Karpas-422 (cell line): ENCODE measurements at places on chromosomes 2 and 18. TPM values are rescaled to one million over a fixed set of nuclear protein-coding genes. Genes with fewer than 3 reads are reported as not detected.

- no peak overlapping the region for H3K27ac ChIP-seq
- no peak overlapping the region for H3K4me3 ChIP-seq
- H3K36me3 ChIP-seq: no peaks in the 10 kb centered on the region
- DNase-seq: no peak
Observed at GRCh38 chr18:74402806-74403433, 54.2 kb downstream of the DIPK1C start.

GRCh38 chr18:32301361-32301760, 111.5 kb downstream of the MEP1B start:
- H3K4me1 ChIP-seq: no peaks in the 10 kb centered on the region
- no peaks in the 10 kb centered on the region for H3K36me3 ChIP-seq
- no peak for DNase-seq
- H3K27me3 ChIP-seq: no peaks in the 10 kb centered on the region
- H3K27ac ChIP-seq: no peak overlapping the region

GRCh38 chr2:64327129-64327509, 126.8 kb upstream of the LGALSL start:
- H3K27me3 ChIP-seq: no peaks in the 10 kb centered on the region; the same call in 1 of the 2 replicates
- no peaks in the 10 kb centered on the region for H3K36me3 ChIP-seq

DNA sequence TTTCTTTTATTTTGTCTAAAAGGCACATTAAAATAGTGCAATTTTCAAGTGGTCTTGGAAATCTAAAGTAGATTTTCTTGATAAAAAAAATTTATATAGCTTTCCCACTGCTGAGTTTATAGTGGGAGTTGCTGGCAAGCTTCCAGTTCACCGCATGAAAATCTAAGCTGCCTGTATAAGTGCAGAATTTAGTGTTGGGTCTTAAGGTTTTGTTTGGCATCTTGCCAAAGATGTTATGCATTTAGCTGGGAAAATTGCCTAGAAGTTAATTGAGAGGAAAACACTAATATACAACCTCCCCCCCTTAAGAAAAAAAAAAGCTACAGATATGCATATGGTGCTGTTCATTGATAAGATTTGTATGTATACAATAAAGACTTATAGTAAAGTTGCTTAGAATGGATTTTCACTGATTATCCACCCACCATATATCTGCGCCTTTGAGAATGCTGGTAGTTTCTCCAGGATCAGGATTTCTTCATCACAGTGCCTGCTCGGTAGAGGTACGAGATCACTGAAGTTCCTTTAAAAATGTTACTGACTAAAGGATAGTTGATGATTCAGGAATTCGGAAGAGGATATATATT, 803.2 kb upstream of the POU3F3 start:
- no peaks in the 10 kb centered on the region for H3K4me1 ChIP-seq
- no peaks in the 10 kb centered on the region for H3K27me3 ChIP-seq
- no peaks in the 10 kb centered on the region for H3K36me3 ChIP-seq
- DNase-seq: no peak
- H3K27ac ChIP-seq: no peak overlapping the region

Gene DARS1
- 131 and 185 TPM in 2 replicates for total RNA-seq

Gene FSIP2
- not detected in 2 replicates for total RNA-seq

Gene ZNF804A
- total RNA-seq: 27.7 and 27.8 TPM in 2 replicates

Gene C2orf72
- total RNA-seq: not detected in 2 replicates

DNA sequence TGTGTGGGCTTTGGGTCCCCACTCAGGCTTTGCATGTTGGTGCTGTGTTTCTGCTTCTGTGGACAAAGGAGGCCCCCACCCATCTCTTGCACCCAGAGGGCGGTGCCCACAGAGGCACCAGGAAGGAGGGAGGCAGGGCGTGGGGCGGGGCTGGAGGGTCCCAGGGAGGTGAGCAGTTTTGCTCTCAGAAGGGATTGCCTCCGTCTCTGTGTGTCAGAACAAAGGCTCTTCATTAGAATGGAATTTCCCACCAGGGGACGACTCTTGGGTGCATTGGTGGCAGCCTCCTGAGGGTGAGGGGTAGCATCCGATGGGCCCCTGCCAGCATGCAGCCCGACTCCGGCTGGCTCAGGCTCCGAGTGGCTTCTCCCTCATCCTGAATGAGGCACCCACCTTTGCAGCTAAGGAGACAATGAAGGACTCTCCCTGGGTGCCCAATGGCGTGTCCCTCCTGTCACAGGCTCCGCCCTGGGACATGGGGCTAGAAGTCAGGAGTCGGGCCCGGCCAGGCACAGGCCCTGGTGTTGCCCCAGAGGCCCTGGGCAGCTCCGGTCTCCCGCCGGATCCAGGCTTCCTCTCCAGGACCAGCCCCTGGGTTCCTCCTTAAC, 7.0 kb upstream of the ERFE start:
- no peaks in the 10 kb centered on the region for H3K27me3 ChIP-seq
- no peaks in the 10 kb centered on the region for H3K36me3 ChIP-seq
- no peak overlapping the region for H3K4me3 ChIP-seq
- H3K27ac ChIP-seq: no peak overlapping the region

Gene PRPF40A
- 149 and 173 TPM in 2 replicates for total RNA-seq

Gene FLACC1
- total RNA-seq: 0.18 and 13.2 TPM in 2 replicates

- H3K4me3 ChIP-seq: no peak overlapping the region
- H3K27me3 ChIP-seq: no peaks in the 10 kb centered on the region
- H3K36me3 ChIP-seq: no peaks in the 10 kb centered on the region
- no peak for DNase-seq
Observed at GRCh38 chr2:128347701-128348539, 29.3 kb upstream of the HS6ST1 start.

GRCh38 chr2:199279146-199279545, 178.6 kb downstream of the SATB2 start:
- H3K4me1 ChIP-seq: no peaks in the 10 kb centered on the region
- DNase-seq: no peak

- H3K4me3 ChIP-seq: no peak overlapping the region
- no peak overlapping the region for H3K27ac ChIP-seq
- H3K36me3 ChIP-seq: no peaks in the 10 kb centered on the region
- no peaks in the 10 kb centered on the region for H3K27me3 ChIP-seq
- no peaks in the 10 kb centered on the region for H3K4me1 ChIP-seq
Observed at GRCh38 chr2:217244815-217245214, 385.0 kb upstream of the TNP1 start.

Gene PDE1A
- total RNA-seq: 0.15 TPM in 1 of 2 replicates, not detected in the other

DNA sequence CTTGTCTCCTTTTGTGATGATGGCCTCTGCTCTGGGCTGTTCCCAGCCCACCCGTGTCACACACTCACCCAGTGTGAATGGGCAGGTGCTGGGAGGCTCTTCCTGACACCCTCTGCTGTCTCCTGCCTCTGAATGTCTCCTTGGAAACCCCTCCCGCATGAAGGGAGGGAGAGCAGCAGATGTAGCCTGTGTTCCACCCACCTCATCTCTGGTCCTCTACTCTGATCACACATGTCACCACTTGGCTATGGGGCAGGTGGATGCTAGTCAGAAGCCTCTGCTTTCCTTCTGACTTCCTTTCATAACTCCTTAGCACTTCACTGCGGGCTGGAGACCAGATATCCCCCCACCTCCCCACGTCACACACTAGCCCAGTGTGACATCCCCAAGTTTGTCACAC, 23.9 kb downstream of the EFR3B start:
- no peak overlapping the region for H3K27ac ChIP-seq
- no peak overlapping the region for H3K4me3 ChIP-seq
- DNase-seq: no peak

DNA sequence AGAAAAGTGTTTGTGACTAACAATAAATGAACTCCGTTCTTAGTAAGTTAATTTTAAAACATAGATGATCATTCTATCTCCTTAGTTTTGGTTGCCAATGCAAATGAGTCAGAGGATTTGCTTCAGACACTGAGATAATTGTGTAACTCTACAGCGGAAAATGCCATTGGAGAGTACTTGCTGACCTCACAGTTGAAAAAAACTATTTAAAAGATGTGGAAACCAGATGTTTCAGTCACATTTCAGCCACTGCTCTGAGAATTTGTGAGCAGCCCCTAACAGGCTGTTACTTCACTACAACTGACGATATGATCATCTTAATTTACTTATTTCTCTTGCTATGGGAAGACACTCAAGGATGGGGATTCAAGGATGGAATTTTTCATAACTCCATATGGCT, at the start of gene TNFAIP6:
TSS of gene TNFAIP6 (plus strand) at position 234 of the 400 bp plus-strand sequence. CDS start at position 309, 75 bp downstream.
- H3K27ac ChIP-seq: no peak within 1 kb of the TSS
- no peak within 1 kb of the TSS for H3K4me3 ChIP-seq
- no peaks in the 10 kb centered on the region for H3K4me1 ChIP-seq
- H3K27me3 ChIP-seq: no peaks in the 10 kb centered on the region

GRCh38 chr2:232659359-232659758, 26.0 kb downstream of the EFHD1 start:
- no peaks in the 10 kb centered on the region for H3K36me3 ChIP-seq
- no peak overlapping the region for H3K27ac ChIP-seq
- no peak for DNase-seq
- H3K4me1 ChIP-seq: no peaks in the 10 kb centered on the region
- no peaks in the 10 kb centered on the region for H3K27me3 ChIP-seq

Gene RAX
- not detected in 2 replicates for total RNA-seq

DNA sequence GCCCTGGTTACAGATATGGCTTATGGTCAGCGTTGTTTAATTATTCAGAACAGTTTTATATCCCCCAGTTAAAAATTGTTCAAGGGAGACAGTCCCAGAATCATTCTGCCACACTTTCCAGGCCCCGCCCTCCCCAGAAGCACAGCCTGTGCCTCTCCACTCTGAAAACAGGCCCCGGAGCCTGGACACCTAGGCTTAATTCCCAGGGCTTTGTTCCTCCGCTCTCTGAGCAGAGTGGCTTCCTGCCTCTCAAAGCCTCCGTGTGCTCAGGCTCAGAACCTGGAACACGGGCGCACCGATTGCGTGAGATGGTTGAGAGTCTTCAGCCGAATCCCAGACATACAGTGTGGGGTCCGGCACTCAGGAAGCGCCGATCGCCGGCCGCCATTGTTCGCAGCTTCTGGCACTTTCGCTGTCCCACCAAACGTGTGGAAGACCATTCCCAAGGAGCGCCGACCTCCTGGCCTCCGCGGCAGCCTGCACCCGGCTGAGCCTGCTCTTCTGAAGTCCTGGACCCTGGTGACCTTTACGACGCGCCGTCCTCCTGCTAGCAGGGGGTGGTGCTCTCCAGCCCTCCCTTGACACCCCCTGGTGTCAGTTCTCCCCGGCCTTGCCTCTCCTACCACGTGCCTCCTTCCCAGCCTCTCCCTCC, 45.6 kb downstream of the TWIST2 start:
- H3K27ac ChIP-seq: no peak overlapping the region
- DNase-seq: no peak
- H3K27me3 ChIP-seq: no peaks in the 10 kb centered on the region
- H3K4me1 ChIP-seq: no peaks in the 10 kb centered on the region
- H3K4me3 ChIP-seq: no peak overlapping the region
- H3K36me3 ChIP-seq: no peaks in the 10 kb centered on the region

GRCh38 chr2:16615687-16616615, 49.7 kb downstream of the CYRIA start:
- H3K36me3 ChIP-seq: no peaks in the 10 kb centered on the region
- no peaks in the 10 kb centered on the region for H3K27me3 ChIP-seq
- no peak for DNase-seq
- H3K4me1 ChIP-seq: no peaks in the 10 kb centered on the region

Gene LCLAT1
- total RNA-seq: 11.4 and 21.7 TPM in 2 replicates

Gene FSHR
- total RNA-seq: not detected in 2 replicates

DNA sequence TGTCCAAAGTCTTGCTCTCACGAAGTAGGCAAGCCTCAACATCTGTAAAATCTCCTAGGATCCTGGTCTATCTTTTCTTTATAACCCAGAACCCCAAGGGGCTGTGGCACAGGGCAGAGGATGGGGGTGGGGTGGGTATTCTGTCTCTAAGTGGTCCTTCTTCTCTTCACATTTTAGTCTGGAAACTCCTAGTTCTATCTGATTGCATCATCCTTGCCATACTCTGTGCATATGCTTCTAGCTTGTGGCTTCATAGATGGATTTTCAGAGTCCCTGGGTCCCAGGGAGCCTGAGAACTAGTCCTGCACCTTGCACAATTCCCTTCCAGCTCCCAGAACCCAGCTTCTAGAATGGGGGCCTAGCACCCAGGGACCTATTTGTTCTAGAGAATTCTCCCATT, 52.5 kb downstream of the RNF152 start:
- no peaks in the 10 kb centered on the region for H3K27me3 ChIP-seq
- no peak overlapping the region for H3K4me3 ChIP-seq
- H3K4me1 ChIP-seq: no peaks in the 10 kb centered on the region
- no peak overlapping the region for H3K27ac ChIP-seq
- no peak for DNase-seq

DNA sequence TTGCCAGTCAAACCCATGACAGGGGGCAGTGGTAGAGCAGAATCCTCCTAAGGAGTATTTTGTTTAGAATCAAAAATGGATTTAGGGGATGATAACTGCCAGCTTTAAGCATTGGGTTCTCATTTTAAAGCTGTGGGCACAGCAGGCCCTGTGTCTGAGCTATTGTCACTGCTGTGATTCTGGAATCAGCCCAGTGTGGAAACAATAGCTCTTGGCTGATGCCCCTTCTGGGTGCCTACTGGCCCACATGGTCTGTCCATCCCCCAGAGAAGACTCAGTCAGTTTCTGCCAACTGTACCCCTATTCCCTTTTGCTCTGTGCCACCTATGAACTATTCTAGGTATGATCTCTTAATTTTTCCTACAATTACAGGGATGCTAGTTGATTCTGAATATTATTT, 91.7 kb upstream of the LRRTM1 start:
- H3K27ac ChIP-seq: no peak overlapping the region
- H3K36me3 ChIP-seq: no peaks in the 10 kb centered on the region
- no peak overlapping the region for H3K4me3 ChIP-seq

Gene CD8B2
- total RNA-seq: not detected in 2 replicates

Gene COL4A4
- total RNA-seq: 0.41 and 0.72 TPM in 2 replicates

Gene ABCB11
- 0.07 TPM in 1 of 2 replicates, not detected in the other for total RNA-seq

GRCh38 chr2:205366336-205367060, 315.8 kb upstream of the NRP2 start:
- DNase-seq: peak; percentile 40
- H3K4me3 ChIP-seq: no peak overlapping the region
- no peaks in the 10 kb centered on the region for H3K36me3 ChIP-seq
- H3K27ac ChIP-seq: no peak overlapping the region
- H3K27me3 ChIP-seq: no peaks in the 10 kb centered on the region

GRCh38 chr2:30349691-30350090, 97.4 kb upstream of the LCLAT1 start:
- H3K4me3 ChIP-seq: no peak overlapping the region
- no peak for DNase-seq
- no peaks in the 10 kb centered on the region for H3K36me3 ChIP-seq
- H3K27ac ChIP-seq: no peak overlapping the region
- H3K4me1 ChIP-seq: no peaks in the 10 kb centered on the region
- H3K27me3 ChIP-seq: no peaks in the 10 kb centered on the region

Gene PROM2
- 0.07 and 0.72 TPM in 2 replicates for total RNA-seq

- no peaks in the 10 kb centered on the region for H3K4me1 ChIP-seq
- H3K4me3 ChIP-seq: no peak overlapping the region
- H3K36me3 ChIP-seq: no peaks in the 10 kb centered on the region
- H3K27ac ChIP-seq: no peak overlapping the region
- H3K27me3 ChIP-seq: no peaks in the 10 kb centered on the region
Observed at GRCh38 chr18:23877371-23877770, 137.2 kb upstream of the TTC39C start.

GRCh38 chr2:213166109-213166508, 14.7 kb upstream of the IKZF2 start:
- H3K27ac ChIP-seq: no peak overlapping the region
- H3K4me3 ChIP-seq: no peak overlapping the region
- DNase-seq: no peak
- H3K36me3 ChIP-seq: no peaks in the 10 kb centered on the region

Gene LIMS4
- 0.40 TPM in 1 of 2 replicates, not detected in the other for total RNA-seq

GRCh38 chr2:150467621-150467963, 19.9 kb downstream of the RND3 start:
- no peaks in the 10 kb centered on the region for H3K4me1 ChIP-seq
- no peak for DNase-seq
- no peaks in the 10 kb centered on the region for H3K36me3 ChIP-seq
- H3K27ac ChIP-seq: no peak overlapping the region

- H3K27ac ChIP-seq: no peak overlapping the region
- H3K36me3 ChIP-seq: no peaks in the 10 kb centered on the region
- no peak overlapping the region for H3K4me3 ChIP-seq
Observed at GRCh38 chr2:139170406-139170805, 390.2 kb upstream of the NXPH2 start.
